ENCODE measurements at places on chromosomes 13 and 19.

DNA sequence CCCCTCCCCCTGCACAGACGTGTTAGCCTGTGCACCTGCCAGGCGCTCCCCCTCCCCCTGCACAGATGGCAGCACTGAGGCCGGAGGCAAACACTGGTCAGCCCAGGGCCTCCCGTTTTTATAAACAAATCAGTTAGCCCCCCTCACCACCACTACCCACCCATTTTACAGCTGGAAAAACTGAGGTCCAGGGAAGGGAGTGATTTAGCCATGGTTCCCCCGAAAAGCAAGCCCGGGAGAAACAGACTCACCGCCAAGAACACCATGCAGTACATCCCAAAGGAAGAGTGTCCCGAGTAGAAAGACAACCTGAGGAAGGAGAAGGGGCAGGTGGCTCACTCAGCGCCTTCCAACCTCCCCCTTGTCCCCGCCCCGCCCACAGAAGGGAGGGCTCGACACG lies 8.7 kb downstream of the PLPP2 start:
- no peak for DNase-seq

DNA sequence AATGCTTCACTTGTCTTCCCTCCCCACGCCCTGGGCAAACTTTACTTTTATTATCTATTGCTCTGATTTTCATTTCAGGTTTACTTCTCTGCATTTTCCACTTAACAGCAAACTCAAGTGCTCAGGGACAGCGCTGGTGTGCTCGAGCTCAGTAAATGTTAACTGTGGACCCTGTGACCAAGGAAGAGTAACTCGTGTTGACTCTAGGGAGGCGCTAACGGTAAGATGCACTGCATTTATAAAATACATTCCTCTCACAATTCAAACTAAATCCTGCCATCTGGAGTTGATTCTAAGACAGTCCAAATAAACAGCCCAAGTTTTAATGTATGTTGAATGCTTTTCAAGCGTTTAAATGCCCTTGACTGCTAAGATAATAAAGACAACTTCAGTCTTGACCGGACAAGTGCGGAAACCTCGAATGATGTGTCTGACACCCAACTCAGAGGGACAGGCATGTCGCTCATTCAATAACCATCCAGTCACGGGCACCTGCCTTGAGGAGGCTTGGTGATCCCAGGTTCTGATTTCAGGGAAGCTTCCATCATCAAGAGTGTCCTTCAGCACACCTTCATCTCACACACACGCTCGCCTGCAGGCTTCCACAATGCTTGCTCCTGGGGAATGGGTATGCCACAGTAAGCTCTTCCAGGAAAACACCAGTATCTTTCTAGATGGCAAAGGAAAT lies 93.2 kb downstream of the STK24 start:
- no peak for DNase-seq

GRCh38 chr13:81406022-81406421 lies 1065.1 kb upstream of the SPRY2 start:
- DNase-seq: no peak

DNA sequence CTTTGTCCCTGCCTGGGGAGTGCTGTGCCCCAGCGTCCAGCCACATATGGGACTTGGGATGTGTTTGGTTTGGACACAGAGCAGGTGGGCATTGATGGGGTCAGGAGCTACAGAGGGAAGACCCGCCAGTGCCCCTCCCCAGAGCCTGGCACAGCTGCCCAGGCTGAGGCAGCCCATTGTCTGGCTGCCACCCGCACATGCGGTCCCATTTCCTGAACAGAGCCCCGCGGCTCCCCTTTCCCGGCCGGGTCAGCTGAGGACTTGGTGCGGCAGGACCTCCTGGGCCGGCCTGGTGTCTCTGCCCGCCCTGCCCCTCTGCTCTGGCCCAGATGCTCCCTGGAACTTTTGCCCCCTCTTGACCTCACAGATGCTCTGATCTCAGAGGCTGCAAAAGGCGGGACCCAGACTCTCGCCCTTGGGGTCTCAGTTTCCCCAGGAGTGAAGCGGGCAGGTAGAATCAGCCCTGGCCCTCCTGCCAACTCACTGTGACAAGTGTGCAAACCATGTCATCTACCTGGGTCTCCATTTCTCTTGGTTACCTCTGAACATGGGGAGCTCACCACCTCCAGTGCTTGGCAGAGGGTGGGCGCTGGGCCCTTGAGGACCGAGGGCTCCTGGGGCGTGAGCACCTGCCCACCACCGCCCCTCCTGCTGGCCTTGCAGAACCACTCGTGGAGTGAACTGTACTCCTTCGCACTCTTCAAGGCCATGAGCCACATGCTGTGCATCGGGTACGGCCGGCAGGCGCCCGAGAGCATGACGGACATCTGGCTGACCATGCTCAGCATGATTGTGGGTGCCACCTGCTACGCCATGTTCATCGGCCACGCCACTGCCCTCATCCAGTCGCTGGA lies 17.8 kb downstream of the HCN2 start:
- no peak for DNase-seq

DNA sequence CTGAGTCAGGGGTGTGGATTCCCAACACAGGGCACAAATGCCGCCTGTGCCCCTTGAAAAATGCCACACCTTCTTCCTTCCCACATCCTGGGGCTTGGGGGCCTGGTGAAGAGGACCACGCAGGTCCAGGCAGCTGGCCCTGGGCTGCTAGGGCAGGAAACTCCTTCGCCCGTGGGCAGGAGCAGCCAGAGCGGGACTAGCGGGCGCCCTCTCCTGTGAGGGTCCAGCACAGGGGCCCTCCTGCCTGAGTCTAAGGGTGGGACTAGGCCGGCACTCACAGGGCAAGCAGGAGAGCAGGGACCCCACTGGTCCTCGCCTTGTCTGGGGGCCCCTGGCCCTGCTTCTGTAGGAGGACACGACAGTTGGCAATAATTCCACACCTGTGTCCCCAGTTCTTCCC lies 7.5 kb upstream of the CEBPA start:
- no peak for DNase-seq

- DNase-seq: no peak
Measured at GRCh38 chr19:19464339-19465098, 50.8 kb downstream of the TSSK6 start.

DNA sequence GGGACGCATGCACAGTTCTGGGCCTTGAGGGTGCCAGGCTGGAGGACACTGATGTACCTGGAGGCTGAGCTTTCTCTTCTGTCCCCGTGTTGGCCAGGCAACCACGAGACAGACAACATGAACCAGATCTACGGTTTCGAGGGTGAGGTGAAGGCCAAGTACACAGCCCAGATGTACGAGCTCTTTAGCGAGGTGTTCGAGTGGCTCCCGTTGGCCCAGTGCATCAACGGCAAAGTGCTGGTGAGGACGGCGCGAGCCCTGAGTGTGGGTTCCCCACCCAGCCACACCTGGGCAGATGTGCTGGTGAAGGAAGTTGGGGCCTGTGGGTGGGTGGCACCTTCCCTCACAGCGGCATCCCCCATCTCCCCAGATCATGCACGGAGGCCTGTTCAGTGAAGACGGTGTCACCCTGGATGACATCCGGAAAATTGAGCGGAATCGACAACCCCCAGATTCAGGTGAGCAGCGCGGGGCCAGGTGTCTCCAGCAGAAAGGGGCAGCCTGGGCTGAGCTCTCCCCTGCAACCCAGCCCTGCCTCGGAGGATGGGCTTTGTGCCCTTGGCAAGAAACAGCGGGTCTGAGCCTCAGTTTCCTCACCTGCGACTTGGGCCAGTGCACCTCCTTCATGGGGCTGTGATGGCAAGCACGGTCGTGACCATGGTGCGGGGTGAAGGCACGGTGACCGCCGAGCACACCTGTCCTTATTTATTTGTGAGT lies 26.2 kb downstream of the CCDC8 start:
- DNase-seq: no peak

DNA sequence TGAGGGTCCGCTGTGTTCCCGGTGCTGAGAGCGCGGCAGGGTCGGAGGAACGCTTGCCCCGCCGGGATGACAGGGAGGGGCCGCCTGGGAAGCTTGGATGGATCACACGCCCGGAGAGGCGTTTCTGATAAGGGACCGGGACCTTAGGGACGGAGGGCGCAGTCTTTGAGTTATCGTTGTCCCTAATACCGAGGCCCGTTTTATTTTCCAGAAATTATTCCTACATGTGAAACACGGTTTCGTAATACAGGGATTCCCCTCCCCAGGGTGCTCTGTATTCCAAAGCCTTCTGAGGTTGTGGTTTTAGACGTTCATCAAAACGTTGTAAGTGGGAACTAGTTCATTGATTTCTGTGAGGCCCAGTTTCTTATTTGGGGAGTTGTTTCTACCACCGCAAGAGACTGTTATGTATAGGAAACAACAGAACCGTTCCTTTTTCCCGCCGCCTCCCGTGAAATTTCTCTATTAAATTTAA lies 752 bp downstream of the PDCD5 start:
- DNase-seq: no peak

DNA sequence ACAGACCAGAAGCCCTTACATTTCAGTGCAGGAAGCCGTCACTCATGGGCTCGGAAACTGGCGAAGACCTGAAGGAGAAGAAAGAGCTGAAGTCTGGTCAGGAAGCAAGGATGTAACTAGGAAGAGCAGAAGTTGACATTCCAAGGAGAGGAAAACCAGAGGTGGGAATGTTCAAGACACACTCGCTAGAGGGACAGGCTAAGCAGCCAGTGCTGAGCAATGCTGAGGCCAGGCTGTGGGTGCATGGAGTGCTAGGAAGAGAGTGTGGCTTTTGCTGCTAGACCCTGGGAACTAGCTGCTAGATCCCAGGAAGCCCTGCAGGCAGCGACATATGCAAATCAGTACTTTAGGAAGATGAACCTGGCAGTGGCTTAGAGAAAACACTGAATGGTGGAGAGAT lies 12.1 kb upstream of the URAD start:
- DNase-seq: no peak

- DNase-seq: no peak
Measured at GRCh38 chr13:112995395-112996191, 26.6 kb downstream of the MCF2L start.

DNA sequence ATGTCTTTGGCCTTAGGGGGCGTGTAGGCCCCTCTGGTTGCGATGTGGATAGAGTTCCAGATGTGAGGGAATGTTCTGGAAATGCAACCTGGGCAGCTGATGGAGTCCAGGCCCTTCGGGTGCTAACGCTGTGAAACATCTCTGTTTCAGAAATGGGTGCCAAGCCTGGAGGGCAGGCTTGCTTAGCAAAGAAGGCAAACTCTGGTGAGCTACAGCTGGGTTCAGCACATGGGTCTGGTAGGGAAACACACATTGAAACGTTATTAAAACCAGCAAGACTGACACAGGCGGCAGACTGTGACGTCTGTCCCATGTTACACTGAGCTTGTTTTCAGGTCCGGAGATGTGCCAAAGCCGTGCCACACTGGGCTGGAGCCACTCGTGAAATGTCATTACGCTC lies 8.6 kb upstream of the CDC16 start:
- DNase-seq: no peak

GRCh38 chr19:46975925-46976782 lies 43.5 kb upstream of the NPAS1 start:
- no peak for DNase-seq

Measured in stimulated activated CD8-positive, alpha-beta memory T cell treated with anti-CD3 and anti-CD28 coated beads, Interleukin-4, amount 100 ng/mL, for 1 hour (primary cell).